ENCODE measurements at places on chromosomes 2 and 18.

DNA sequence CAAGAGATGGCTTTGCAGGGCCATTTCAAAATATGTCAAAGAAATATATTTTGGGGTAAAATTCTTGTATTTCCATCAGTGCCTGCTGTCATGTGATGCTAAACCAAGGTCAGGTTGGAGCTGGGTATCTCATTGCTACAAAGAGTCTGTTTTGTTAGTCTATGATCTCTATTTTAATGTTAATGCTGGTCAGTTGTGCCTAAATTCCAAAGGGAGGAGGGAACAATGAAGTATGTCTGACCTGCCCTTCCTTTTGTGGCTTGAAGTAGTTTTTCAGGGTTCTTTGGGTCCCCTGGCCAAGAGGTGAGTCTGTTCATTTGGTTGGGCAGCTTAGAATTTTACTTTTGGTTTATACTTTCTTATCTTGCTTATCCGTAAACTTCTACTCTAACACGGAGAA lies 61.6 kb upstream of the DYNAP start:
- DNase-seq: no peak

- no peak for DNase-seq
Measured at GRCh38 chr2:127314193-127314988, 20.4 kb upstream of the ERCC3 start.

DNA sequence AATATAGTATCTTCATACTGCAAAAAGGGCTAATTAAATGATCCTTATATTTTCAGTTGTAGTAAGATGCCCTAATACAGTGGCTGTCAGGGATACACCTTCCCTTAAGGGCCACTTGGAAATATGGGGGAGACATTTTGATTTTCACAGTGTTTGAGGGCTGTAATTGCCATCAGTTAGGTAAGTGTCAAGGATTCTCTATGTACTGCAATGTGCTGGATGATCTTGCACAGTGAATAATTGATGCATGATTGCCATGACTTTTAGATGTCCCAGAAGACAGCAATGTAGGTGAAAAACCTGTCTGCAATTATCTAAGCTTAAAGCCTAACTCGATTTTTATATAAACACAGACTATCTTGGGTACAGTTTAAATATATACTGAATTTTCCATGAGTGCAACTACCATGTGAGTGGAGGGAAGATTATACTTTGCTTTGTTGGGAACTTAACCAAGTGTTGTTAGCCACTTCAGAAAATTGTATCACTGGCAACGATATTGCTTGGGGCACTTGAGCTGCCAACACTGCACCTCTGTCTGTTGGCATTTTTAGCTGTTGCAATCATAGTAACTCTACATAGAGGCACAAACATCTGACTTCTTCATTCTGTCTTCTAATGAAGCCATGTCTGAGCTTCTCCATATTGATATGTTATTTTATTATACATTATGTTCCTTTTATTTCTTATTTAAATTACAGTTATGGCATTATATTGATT lies 45.2 kb downstream of the MAIP1 start:
- no peak for DNase-seq

GRCh38 chr2:210517264-210517663 lies 39.1 kb upstream of the CPS1 start:
- no peak for DNase-seq

DNA sequence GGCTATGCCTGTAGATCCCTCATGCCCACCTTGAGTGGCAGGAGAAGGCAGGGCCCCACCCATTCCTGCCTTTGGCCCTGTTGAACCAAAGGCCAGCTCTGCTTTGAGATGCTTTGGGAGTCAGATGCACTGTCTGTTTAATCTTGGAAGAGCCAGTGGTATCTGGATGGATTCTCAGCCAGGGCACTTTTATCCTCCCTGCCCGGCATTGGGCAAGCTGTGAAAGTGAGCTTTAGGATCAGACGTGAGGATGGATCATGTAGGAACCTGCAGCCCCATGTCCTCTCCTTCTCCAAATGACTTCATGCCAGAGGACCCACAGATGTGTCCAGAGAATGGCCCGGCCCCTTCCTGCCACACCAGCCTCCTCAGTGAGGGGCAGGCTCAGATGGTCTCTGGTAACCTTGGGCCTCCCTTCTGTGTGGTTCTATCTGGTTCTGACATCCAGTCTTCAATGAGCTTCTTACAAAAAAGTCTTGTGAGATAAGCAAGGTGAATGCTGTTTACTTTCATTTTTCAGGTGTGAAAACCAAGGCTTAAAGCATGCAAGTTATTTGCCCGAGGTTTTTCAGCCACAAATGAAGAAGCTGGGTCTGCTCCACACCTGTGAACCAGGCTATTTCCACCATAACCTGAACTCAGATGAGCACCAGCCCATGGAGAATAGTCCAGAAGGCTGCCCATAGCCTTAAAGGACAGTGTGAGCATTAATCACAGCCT lies 123.8 kb downstream of the KCTD1 start:
- no peak for DNase-seq
